ENCODE measurements at places on chromosomes 12 and 14. TPM values are rescaled to one million over a fixed set of nuclear protein-coding genes. Genes with fewer than 3 reads are reported as not detected.

SLC38A4 gene
- total RNA-seq, result 2.3 TPM

DCN gene
- 800 TPM for total RNA-seq

DEPDC4 gene
- 0.32 TPM for total RNA-seq

SLCO1A2 gene
- not detected for total RNA-seq

LRRC10 gene
- 40.5 TPM for total RNA-seq

GRCh38 chr14:106879241-106879640 is 1352.9 kb downstream of the TMEM121 start:
- no peak for DNase-seq

- no peak for DNase-seq
Observed at GRCh38 chr12:42953021-42953420, 363.5 kb upstream of the PRICKLE1 start.

GRCh38 chr14:63470962-63471793 is 72.0 kb downstream of the PPP2R5E start:
- no peak for DNase-seq

- peak; percentile 54 for DNase-seq
Observed at GRCh38 chr12:51906430-51907082, 748 bp upstream of the ACVRL1 start.

DNA sequence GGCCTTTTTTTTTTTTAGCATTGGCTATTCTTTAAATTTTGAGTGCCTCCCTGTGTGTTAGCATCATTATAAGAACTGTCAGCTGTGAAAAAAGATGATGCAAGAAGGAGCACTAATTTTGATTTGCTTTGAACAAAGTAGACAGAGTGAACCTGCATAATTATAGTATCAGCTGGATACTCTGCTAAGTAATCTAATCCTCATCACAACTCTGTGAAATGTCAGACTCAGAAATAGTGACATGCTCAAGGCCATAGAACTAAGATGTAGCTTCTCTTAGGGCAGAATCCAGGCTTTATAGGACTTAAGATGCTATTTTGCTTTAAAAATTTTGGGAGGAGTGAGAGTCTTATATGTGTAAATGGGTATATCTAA is 31.9 kb downstream of the FBXO34 start:
- DNase-seq, result no peak

DNA sequence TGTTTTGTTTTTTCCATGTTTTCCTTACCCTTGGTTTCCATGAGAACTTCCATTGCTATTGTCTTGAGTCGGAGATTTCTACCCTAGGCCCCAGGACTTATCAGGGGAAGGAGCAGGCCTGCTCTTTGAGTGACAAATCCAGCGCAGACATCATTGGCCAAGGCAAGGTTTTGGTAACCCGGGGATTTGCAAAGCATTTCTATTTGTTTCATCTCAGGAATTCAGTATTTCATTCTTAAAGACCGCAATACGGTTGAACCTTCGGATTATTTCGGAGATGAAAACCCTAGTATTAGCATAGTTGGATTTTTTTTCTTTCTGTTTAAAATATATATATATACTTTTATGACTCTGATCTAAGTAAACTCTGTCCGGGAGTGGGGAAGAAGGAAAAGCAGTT is 62.0 kb downstream of the TMEM132C start:
- DNase-seq, result no peak
